ENCODE measurements at places on chromosomes 13 and 19. TPM values are rescaled to one million over a fixed set of nuclear protein-coding genes. Genes with fewer than 3 reads are reported as not detected.

- no peak for DNase-seq
Observed at GRCh38 chr19:42079886-42080763, 4.2 kb downstream of the ZNF574 start.

DNA sequence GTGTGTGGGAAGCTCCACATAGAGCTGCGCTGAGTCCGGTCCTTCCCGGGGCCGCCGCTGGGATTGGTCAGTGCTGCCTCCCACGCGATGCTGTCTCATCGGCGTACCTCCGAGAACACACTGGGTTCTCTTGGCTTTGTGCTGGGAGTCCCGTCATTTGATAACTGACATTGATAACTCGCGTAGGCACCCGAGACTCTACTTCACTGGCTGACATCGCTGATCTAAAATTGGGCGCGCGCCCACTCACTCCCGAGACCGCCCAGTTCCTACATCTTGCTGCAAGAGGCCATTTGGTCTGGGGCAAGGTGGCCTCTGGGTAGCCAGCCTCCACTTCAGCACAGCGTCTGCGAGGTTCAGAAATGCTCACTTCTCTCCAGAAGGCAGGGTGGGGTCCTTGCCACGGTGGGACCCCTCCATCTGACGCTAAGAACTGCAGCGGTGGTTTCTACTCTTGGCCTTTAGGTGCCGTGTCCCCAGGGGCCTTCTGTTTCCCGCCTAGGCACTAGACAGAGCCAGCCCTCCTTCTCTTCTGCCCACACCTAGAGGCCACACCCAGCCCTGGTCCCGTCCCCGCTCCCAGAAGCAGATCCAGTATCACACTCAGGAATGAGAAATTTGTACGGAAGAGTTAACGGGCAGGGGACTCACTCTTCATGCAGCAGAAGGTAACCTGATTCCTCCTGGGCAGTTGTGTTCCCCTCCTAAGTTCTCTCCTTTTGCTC, 40.7 kb upstream of the ATP11A start:
- no peak for DNase-seq

DNA sequence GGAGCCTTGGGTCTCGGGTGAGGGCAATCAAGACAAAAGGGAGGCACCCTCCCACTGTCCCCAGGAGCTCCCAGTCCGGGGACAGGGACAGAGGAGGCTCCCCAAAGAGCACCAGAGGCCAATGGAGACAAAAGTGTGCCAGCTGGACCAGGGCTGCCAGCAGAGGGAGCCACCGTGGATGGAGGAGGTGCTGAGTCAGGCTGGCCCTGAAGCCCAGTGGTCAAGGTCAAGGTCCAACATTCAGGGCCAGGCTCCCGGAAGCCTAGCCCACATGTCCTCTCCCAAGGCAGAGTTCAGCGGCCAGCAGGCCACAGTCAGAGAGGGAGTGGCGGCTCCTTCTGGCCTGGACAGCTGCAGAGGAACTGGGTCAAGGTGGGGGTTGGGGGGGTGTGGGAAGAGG, 8.4 kb downstream of the COL5A3 start:
- no peak for DNase-seq

- DNase-seq, result no peak
Observed at GRCh38 chr13:88429862-88430261, 758.7 kb downstream of the SLITRK5 start.

DNA sequence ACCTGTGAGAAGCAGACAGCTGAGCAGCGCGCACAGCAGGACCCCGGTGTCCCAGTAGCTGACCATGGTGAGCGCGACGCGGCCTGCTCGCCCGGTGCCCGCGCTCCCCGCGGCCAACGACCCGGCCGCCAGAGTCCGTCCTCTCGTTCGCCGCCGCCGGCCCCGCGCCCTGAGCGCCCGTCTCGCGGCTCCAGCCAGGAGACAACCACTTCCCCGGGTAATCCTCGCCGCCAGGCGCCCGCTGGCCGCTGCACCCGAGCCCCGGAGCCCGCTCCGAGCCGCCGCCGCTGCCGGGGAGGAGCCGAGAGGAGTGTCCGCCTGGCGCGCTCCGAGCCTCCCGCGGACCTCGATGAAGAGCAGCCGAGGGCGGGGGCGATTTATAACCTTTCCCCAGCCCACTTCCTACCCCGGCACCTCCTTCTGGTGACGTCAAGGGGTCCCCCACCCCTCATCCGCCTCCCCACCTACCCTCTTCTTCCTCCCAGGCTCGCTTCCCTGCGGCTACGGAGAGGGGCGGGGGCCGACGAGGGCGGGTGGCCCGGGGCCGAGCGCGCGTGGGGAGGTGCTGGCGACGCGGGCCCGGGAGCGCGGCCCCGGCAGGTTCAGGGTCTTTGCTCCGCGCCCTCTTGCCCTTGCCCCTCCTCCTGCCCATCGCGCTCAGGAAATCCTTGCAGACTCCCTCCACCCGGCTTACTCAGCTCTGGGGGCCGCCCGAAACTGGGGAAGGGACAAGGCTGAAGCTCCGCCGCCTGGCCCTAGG, at the start of gene FLT1:
TSS of gene FLT1 (minus strand) at position 351 of the 760 bp plus-strand sequence. CDS start at position 66, 285 bp downstream.
- no peak for DNase-seq

GRCh38 chr19:35157431-35157830, 2.9 kb downstream of the FXYD5 start:
- DNase-seq, result no peak

- DNase-seq, result no peak
Observed at GRCh38 chr13:39385621-39386231, 217.3 kb downstream of the LHFPL6 start.

- DNase-seq, result no peak
Observed at GRCh38 chr13:39051157-39051556, 12.9 kb downstream of the NHLRC3 start.

GRCh38 chr19:43806848-43807247, 4.6 kb upstream of the LYPD5 start:
- DNase-seq, result no peak

GRCh38 chr19:41883463-41883820, 458 bp downstream of the ARHGEF1 start:
- DNase-seq, result no peak

GRCh38 chr13:60654415-60654814, 257.4 kb downstream of the TDRD3 start:
- DNase-seq, result no peak

- no peak for DNase-seq
Observed at GRCh38 chr19:10701955-10702525, 801 bp downstream of the QTRT1 start.

DNA sequence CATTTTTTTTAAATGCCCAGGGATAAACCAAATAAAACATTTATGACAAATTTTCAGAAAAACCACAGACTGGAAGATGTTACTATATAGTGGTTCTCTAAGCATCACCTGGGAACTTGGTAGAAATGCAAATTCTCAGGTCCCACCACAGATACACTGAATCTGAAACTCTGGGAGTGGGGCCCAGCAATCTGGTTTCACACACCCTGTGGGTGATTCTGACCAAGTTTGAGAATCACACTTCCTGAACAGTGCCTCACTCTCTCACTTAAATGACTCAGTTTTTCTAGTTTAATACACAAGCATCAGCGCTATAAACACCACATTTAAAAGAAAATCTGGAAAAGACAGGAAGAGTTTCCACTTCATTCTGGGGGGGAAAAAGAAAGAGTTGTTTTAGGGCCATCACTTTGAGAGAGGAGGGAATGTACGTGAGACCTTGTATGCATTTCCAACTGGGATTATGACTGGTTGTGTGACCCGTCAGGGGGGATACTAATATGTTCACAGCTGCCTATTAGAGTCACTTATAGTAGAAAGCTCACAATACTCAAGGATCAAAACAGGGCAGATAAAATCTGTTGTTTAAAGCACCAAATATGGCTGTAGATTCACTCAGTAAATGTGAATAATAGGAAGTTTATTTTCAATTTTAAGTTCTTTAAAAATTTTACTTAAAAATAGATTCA, 567.7 kb downstream of the GPC6 start:
- DNase-seq, result no peak

DNA sequence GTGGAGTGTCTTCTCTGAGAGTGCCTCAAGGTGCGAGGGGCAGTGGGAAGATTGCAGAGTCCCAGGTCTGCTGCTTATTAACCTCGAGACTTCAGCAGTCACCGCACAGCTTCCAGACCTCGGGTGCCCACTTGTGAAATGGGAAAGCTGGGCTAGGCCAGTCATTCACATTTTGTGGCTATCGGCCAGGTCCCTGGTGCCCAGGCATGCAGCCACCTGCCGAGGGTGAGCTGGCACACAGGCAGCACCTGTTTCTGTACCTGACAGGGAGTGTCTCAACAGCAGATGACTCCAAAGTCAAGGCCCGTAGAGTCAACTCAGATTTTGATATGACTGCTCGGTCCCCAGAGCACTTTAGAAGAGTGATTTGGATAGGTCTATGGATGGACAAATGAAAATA, 21.9 kb downstream of the UQCRFS1 start:
- no peak for DNase-seq

GRCh38 chr13:34757441-34757840, 184.6 kb upstream of the NBEA start:
- DNase-seq, result no peak

- peak; percentile 36 for DNase-seq
Observed at GRCh38 chr19:51799034-51799773, 4.2 kb downstream of the FPR3 start.

DNA sequence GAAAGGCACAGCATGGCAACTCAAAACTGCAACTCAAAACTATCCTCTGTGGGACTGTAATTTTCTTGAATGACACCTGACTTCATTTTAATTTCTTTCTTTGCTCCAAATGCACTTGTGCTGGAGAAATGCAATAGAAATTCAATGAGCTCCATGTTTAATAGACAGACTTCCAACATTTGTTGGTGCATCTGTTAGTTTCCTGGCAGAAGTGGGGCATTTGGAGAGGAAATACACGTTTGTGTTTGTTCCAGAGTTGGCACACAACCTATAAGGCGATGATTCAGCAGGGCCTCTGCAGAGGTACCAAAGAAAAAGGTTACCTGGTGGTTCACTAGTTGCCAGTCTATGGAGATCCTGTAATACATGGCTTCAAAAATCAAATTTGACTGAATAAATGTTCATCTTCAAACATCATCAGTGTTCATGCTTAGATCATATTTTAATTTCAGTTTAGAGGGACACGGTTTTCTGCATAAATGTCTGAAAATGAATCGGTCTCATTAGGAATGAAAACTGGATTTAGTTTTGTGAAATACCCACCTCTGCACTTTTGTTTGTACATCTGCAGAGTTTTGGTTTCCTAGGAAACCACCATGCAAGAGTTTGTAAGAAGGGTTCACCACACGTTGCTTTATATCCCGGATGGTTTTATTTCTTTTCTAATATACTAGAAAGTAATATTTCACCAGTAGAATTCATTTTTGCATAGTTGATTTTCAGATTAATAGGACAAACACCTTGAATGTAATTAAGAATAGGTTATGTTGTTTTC, 21.8 kb upstream of the OBI1 start:
- no peak for DNase-seq

DNA sequence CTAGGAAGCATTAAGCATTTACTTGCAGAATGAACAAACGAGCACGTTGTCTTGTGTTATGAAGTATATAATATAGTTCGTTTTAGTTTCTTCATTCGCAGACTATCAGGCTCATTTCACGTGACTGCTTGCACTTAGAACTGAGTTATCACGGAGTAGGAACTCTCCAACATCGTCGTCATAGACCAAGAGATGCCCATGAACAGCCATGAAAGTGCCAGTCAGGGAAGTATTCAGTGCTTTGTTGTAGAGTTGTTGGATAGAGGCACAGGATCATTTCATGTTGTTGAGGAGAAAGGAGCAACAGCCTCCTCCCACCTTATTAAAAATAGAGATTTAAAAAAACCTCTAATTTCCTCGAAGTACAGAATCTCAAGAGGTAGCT, 977 bp upstream of the IL17D start:
- no peak for DNase-seq

- DNase-seq, result peak; percentile 51
Observed at GRCh38 chr13:95154413-95154886, 146.8 kb downstream of the ABCC4 start.

- DNase-seq, result no peak
Observed at GRCh38 chr19:5826531-5827341, 12.8 kb downstream of the FUT6 start.

GRCh38 chr19:34787059-34787824, 14.2 kb upstream of the ZNF599 start:
- no peak for DNase-seq

GRCh38 chr13:72507416-72508199, 219.8 kb downstream of the MZT1 start:
- DNase-seq, result no peak

DNA sequence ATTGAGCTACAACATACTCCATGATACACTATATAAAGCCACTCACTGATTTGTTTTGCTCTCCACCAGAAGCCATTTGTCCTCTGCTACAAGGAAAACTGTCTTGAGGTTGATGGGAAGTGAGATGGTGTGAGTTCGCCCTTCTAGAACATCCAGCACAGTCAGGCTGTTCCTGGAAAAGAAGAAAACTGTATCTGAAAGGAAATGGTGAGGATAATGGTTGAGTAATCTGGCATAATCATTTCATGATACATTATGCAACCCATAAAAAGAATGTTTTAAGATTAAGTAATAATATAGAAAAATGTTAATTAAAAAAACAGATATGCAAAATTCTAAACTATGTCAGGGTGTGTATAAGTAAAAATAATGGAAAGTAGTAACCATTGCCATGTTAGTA, 233.9 kb downstream of the RGCC start:
- no peak for DNase-seq

DNA sequence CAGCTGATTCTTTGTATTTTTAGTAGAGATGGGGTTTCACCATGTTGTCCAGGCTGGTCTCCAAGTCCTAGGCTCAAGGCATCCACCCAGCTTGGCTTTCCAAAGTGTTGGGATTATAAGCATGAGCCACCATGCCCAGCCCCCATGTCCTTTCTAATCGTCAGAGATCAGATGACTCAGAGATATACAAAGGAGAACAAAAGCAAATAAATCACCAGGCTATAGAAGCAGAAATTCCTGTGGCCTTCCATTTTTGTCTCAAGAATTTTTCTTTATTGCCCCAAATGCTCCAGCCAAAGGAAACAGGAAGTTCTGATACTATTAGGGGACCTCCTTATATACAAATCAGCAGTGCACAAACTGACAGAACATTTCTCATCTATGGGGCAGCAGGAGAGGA, 207.8 kb downstream of the RFC3 start:
- DNase-seq, result no peak

DNA sequence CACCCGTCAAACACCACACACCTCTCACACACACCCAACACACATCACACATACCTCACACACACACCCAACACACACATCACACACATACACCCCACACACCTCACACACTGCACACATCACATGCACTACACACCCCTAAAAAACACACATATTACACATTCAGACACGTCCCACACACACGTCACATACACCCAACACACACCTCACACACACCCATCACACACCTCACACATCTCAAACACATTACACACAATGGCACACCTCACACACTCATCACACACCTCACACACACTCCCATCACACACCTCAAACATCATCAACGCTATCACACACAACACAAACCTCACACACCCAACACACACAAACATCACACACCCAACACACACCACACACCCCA, 133.1 kb downstream of the CRYL1 start:
- no peak for DNase-seq

- DNase-seq, result no peak
Observed at GRCh38 chr13:97491452-97491851, 57.5 kb downstream of the RAP2A start.

- peak; percentile 70 for DNase-seq
Observed at GRCh38 chr19:4343370-4344307, at the start of gene MPND. Gene MPND (plus strand): TSS chr19:4343562. CDS start chr19:4343594, 32 bp downstream.

The LILRA1 gene
- 0.63 TPM for polyA plus RNA-seq

The MYO1F gene
- 7.7 TPM for polyA plus RNA-seq

The PCID2 gene
- 39.9 TPM for polyA plus RNA-seq

The BIVM gene
- 14.3 TPM for polyA plus RNA-seq

The ADGRE2 gene
- polyA plus RNA-seq, result 2.2 TPM

The RAP2A gene
- 11.7 TPM for polyA plus RNA-seq

The CGB1 gene
- polyA plus RNA-seq, result not detected

The IGFLR1 gene
- polyA plus RNA-seq, result 21.2 TPM

The SELENOV gene
- polyA plus RNA-seq, result not detected

The SMIM24 gene
- not detected for polyA plus RNA-seq
